ENCODE measurements at places on chromosomes 1 and 21.

- no peak for DNase-seq
Observed at GRCh38 chr1:15584489-15585363, at the start of gene AGMAT. TSS of gene AGMAT (minus strand) at chr1:15585051. CDS start at chr1:15584967, 84 bp downstream.

DNA sequence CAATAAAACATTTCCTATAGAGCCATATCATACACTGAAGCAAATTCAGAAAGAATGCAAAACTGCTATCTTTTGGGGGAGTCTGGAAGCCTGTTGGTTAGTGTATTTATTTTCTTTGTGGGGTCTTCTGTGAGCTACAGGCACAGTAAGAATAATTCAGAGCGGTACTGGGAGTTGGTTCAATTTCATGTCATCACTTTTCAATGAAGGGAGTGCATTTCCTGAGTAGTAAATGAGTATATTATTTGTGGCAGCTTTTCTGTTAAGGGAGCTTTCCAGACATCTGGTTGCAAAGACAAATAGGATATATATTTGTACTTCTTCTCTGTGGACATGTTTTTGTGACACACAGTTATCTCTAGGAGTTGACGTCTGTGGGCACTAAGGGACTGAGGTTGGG lies 130.6 kb downstream of the HUNK start:
- DNase-seq = no peak

DNA sequence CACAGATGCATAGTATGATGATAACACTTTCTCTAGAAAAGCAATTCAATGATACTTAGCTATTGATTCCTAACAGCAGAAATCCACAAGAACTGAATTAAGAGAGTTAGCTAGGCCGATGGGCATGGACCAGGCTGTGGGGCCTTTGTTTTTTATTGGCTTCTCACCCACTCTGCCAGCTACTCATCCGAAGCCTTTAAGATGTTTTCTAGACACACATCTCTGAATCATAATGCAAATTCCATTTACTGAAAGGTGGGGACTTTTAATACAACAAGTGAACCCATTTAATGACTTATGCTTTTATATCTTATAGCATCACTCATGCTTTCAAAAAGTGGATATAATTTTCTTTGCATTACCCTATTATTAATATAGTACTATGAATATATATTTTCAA lies 170.2 kb downstream of the RUNX1 start:
- no peak for DNase-seq

GRCh38 chr1:56123421-56123820 lies 455.9 kb downstream of the PLPP3 start:
- no peak for DNase-seq

DNA sequence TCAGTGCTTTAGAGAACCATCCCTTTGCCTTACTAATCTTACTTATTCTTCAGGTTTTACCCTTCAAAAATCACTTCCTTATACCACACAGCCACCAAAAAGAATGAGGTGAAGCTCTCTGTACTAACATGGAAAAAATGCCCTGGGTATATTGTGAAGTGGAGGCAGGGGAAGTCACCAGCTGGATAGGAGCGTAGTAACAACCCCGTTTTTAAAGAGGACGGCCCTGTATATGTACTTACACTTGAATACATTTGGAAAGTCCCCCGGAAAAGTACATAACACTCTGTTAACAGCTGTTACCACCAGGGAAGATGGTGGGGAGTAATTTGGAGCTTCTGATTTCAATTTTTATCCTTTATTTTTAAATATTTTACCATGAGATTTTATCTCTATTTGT lies 28.2 kb upstream of the KHDRBS1 start:
- DNase-seq = no peak

DNA sequence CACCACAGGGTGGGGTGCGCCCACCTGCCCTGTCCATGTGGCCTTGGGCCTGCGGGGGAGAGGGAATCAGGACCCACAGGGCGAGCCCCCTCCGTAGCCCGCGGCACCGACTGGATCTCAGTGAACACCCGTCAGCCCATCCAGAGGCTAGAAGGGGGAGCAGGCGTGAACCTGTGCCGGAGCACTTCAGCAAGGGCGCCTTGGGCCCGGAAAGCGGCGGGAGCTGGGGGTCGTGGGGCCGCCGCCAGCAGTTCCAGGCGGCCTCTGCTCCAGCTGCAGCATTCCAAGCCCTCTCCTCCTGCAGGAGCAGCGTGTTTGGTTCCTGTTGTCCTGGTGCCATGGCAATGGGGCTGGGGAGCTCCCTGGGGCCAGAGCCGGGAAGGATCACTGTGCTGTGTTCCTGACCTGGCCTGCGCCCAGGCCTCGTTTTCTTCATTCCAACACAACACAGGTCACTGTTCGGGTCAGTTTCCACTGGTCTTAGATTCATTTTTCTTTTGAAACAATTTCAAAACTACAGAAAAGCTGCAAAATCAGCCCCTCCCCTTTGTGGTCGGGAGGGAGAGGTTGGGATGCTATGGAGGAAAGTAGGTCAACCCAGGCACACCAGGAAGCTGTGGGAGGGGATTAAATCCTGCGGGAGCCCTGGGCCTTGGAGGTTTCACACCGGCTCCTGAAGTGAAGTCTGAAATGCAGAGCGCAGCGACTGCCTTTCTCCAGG lies 18.8 kb downstream of the SLX9 start:
- no peak for DNase-seq
